NCI-H1092 treated with DMSO at 0.1 percent for 48 hours (cell line): ENCODE measurements at places on chromosomes 1 and 21.
A peak's percentile ranks its signal among the peaks of the same experiment; 100 is the strongest.

GRCh38 chr1:31923901-31924535 lies 14.2 kb downstream of the PTP4A2 start:
- DNase-seq, result no peak

DNA sequence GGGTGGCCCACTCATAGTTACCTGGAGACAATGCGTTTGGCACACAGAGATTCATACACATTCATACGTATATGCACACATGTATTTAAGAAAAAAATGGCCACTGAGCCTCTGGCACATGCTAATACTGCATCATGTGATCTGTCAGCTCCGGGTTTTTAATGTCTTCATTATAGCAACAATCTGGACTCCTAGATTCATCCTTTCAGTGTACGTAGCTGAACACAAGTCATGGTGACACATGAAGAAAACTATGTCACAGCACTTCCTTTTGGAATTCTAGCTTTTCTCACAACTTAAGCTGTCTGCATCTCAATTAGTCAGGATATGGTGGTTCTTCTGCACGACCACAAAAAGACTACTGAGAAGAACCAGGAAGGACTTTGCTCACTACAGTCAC lies 24.7 kb downstream of the HSF2BP start:
- DNase-seq, result no peak

GRCh38 chr1:2233997-2234761 lies 6.1 kb downstream of the SKI start:
- no peak for DNase-seq

GRCh38 chr21:42362198-42362597 lies 4.1 kb downstream of the TFF1 start:
- DNase-seq, result no peak

- DNase-seq, result no peak
These were observed 46.8 kb upstream of the LAPTM5 start for GRCh38 chr1:30804352-30804751.

DNA sequence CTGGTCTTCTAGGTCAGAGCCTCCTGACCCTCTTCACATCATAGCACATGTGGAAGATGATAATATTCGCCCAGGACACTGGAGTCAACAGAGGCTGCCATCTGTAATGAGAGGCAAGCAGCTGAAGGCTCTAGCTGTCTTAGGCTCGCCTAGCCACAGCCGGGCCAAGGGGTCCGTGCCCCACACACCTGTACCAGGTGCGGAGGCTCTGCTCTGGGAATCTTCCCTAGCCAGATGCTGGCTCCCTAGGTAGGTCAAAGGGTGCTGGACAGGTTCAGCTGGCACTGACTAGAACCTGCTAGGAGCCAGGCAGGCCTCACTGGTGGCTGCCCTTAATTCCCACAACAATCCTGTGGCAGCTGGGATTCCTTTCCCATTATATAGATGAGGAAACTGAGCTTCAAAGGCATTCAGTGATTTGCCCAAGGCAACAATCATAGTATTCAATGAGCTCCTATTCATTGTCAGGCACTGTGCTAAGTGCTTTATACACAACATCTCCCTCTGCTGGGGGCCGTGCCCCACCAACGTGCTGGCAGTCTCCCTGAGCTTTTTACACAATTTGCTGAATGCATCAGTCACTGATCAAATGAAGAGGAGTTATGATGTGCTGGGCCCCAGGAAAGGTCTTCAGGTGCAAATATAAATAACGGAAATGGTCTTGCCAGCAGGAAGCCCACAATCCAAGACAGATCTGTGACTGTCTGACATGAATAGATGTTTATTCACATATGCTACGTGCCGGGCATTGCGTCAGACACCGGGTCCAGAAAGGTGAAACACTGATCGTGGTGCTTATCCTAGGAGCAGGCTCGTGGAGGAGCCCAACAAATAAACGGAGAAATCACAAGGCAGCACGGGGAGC lies 58.0 kb downstream of the DDX20 start:
- no peak for DNase-seq

- DNase-seq, result no peak
These were observed 288.9 kb downstream of the LRRIQ3 start for GRCh38 chr1:73909043-73909562.

DNA sequence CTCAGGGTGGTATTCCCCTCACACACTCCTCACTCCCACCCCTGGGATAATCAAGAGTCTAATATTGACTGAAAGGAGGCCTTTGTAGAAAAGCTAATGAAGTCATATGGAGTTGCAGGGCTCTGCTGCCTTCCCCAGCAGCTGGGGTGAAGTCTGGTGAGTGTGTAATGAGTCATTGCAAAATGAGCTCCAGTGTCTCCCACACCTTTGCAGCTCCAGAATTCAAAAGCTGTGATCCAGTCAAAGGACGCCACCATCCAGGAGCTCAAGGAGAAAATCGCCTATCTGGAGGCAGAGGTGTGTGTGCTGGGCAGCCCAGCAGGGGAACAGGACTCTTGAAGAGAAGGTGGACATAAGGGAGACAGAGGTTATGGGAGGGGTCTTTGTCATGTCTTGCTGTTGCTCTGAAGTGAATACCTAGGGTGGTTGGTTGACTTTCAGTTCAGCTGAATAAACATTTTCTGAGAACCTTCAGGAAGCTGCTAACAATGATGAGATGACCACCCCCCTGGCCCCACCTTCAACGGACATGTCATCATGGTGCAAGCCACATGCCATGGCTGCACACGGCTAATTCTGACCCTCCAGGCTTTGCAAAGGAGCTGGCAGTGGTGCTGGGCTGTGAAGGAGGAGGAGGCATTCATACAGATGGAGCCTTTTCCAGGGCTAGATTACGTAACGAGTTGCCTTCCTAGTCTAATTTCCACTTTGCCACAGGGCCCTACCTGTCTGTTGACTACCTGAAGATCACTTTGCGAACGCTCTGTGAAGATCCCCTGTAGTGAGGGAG lies 32.2 kb upstream of the SNX27 start:
- no peak for DNase-seq

DNA sequence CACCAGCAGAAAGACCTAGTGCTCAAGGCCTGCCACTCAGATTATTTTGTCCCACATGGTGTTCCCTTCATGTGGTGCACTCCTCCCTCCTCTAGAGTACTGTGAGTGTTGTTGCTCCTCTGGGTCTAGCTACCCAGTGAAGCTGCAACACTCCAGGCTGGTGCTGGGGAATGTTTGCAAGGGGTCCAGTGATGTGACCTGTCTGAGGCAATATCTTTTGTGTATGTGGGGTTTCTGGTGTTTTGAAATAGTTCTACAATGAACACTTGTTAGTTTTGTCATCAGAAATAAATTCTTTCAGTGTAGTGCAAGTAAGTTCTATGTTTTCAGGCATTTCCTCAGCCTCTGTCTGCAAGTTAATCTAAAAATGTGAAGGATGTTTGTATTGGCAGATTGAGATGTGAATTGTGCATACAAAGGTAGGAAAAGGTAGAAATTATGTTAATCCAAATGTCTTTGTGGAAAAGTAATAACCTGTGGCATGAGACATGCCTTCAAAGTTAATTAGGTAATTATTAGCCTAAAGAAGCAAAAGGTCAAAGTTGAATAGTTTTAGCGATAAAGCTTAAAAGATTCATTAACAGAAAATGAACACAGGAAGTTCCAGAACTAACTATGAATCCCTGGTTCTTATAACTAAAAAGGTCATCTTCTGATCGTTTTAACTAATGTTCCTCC lies 616.8 kb downstream of the LTN1 start:
- DNase-seq, result no peak

DNA sequence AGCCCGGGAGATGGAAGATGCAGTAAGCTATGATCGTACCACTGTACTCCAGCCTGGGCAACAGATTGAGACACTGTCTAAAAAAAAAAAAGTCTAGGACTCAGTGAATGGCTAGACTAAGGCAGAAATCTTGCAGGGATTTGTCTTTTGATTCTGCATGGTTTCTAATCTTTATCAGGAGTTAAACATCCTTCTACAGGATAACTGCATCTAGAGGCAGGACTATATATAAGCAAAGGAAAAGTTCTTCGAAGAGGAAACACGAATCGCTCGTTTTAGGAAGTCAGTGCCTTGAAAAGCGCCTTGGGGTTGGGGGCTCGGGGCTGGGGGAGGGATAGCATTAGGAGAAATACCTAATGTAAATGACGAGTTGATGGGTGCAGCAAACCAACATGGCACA lies 602 bp upstream of the UFC1 start:
- no peak for DNase-seq

- no peak for DNase-seq
These were observed 20.3 kb downstream of the PADI6 start for GRCh38 chr1:17392199-17392740.

DNA sequence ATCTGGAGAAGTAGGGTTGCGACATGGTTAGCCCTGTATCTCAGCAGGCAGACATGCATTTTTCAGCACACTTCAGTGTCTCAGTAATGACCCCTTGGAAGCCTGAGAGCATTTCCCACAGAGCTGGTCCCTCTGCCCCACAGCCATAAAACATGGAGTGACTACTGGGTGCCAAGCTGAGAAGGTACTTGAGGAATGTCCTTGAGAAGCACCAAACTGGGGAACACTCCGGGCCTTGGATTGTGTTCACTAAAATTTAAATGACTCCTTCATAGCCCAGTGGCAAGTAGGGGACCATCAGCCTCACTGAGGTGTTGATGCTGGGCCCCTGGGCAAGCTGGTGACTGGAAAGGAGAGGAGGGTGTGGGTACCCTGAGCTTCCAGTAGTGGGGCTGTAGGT lies 54.7 kb downstream of the KCNJ6 start:
- no peak for DNase-seq

GRCh38 chr21:34814529-34814951 lies 145.7 kb downstream of the CLIC6 start:
- DNase-seq, result no peak

DNA sequence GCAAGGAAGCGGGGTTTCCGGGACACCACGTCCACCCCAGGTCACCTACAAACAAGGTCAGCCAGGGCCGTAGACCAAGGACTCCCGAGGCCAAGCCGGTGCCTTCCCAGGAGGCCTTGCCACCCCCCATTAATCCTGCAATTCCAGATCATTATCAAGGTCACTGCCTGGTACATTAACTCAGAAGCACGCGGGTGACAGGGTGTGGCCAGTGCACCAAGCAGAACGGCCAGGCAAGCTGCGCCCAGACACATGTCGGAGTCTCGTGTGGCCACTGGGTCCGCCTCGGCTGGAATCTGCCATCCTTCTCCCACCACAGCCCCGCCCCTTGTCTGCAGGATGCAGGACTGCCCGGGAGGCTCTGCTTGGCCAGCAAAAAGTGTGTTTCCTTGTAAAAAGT lies 144.7 kb downstream of the PRDM16 start:
- no peak for DNase-seq

GRCh38 chr1:41431490-41432350 lies 52.8 kb downstream of the EDN2 start:
- DNase-seq, result peak; percentile 56
